ENCODE measurements at places on chromosomes 6 and 20. TPM values are rescaled to one million over a fixed set of nuclear protein-coding genes. Genes with fewer than 3 reads are reported as not detected.

The OR2H2 gene
- total RNA-seq, result not detected

The LY6G6D gene
- not detected for total RNA-seq

The CST4 gene
- total RNA-seq, result not detected

The FAM83B gene
- not detected for total RNA-seq

The ZSWIM1 gene
- 20.4 TPM for total RNA-seq

The MUC21 gene
- not detected for total RNA-seq

All from RPMI7951 (cell line).